Muscle of arm (tissue), 14 donors: ENCODE measurements at places on chromosomes 5 and 9.

DNA sequence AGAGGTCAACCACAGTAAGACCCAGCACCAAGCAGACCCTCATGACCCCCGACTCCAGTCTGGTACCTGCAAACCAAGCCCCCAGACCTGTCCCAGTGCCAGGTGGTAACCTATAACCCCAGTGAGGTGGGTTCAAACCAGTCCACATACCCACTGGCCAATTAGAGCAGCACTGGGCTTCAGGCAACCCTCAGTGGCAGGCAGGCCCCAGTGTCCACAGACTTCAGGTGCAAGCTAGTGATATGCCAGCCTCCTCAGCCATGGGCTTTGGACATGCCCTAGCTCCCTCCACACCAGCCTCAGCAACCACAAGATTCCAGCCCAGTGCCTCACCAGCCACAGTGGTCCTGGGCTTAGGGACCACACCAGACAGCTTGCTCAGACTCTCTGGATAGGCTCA is 276.6 kb downstream of the DTWD2 start:
- no peak for DNase-seq

GRCh38 chr9:89786655-89787054 is 181.8 kb downstream of the GADD45G start:
- DNase-seq, result peak; percentile 75

DNA sequence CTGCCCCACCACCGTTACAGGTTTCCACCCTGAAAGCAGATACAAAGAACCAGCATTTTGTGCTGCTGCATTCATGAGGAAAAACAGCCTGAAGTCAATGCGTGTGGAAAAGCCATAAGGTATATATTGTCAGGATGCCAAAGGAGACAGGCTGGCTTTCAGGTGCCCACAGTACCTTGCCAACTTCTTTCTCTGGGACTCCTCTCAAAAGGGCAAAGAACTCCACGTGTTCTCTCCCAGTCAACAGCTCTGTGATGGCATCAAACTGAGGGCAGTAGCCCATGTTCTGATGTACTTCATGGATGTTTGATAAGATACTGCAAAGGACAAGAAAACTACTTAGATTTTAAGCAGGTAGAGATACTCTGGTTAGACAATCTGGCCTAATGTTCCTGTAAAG is 24.3 kb downstream of the NIPSNAP3B start:
- no peak for DNase-seq

- peak; percentile 78 for DNase-seq
Observed at GRCh38 chr9:133237035-133237731, 28.1 kb upstream of the OBP2B start.

DNA sequence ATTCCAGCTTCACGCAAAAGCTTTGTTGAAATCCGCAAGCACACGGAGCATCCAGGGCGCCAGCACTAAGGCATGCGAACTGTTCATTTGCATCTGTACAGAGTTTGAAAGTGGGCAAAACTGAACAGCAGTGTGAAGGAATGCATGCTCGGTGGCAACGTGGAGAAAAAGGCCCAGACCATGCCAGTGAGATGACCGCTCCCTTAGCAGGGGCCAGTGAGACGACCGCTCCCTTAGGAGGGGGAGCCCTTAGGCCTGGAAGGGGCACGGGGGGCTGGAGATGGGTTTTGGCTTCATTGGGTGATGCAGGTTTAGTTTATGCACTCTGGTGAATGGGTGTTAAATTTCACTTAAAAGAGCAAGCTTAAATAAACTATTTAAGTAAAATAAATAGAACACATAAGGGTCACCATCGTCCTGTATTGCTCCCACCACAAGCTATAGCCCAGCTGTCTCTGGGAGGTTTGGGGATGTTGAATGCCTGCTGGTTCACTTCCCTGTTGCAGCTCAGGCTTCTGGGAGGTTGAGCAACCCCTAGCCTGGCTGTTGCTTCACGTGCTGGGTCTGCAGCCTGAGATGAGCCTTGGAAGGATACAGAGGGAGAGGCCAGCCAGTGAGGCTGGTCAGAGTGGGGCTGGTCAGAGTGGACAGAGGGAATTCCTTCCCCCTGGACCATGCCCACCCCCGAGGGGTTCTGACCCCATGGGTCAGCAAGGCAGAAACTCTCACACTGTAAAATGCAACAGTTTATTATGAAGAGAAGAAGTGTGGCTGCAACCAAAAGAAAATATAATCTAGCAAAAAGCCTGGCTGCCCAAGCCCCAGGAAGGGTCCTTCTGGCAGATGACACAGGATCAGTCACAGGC is 4.6 kb upstream of the FCN1 start:
- DNase-seq, result no peak

DNA sequence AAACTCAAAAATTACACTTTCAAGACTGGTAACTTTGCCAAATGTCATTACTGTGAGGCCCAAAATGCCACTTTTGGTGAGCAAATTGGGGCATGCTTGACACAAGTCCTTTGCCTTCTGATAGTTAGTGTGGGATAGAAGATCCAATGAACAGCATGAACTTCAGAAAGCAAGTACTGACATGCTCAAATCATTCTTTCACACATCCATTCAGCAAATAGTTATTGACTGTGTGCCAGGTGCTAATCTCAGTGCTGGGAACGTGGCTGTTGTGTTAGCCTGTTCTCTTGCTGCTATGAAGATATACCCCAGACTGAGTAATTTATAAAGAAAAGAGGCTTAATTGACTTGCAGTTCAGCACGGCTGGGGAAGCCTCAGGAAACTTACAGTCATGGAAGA is 247.0 kb downstream of the CHSY3 start:
- no peak for DNase-seq

DNA sequence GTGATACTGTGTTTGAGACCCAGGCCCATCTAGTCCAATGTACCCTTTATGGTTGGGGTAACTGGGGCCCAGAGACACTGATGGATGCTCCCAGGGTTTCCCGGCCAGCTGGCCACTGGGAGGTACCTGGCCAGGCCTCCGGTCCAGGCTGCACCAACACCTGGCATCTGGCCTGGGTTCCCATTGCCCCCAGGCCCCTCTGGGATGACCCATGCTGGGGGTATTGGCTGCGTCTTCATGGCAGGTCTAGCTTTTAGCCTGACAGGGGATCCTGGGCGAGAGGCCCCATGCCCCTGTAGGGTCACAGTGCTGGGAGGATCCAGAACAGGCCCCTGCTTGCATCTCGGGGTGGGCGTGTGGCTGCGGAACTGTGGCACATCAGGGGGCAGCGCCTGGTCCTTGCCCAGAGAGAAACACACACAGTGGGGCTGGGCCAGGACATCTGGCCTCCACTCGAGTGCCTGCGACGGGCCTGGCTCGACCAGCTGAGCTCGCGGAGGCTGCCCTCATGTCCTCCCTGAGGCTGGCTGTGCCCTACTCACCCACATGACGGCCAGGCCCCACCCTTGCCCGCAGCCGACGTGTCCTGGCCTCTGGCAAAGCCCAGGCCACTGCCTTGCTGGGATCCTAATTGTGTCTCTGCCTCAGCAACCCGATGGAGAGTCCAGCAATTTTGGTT is 21.5 kb upstream of the COL5A1 start:
- DNase-seq, result no peak
